Stimulated activated CD4-positive, alpha-beta T cell treated with anti-CD3 and anti-CD28 coated beads, TNF-alpha, amount 100 ng/mL, for 48 hours (primary cell): ENCODE measurements at places on chromosomes 11 and 22.

DNA sequence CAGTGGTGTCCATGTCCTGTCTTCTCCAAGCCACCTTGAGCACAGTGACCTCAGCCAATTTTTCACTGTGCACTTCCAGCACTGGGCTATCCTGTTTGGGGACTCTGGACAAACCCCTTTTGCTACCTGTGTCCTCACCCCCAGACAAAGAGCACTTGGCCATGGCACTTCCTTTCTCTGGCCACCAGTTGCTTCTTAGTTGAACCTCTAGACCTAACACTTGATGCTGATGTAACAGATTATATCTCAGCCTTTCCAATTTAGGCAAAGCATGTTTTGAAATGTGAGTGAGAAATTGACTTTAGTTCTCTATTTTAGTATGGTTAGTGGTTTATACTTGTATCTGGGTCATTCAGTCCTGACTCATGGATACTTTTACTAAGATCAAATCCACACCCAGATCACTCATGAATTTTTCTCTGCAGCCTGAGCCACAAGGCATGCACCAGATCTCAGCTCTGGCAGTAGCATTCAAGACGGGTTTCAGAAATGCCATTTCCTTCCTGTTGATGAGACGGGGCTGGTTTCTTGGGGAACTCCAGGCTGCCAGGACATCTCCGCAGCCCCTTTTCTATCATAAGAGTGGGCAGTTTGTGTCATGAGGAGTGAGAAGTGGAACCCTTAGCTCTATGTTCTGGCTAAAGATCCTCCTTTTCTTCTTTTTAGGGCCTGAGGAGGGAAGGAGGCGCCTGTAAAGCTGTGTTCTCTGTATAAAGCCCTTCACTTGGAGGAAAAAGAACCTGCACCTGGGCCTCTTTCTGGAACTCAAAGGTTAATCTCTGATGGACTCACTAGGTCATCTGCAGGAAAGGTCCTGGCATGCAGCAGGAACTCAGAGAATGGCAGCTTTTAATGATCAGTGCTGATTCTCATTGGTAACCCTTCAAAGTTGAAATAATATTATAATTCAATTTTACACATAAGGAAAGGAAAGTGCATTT, 185.6 kb upstream of the TENM4 start:
- no peak for DNase-seq

DNA sequence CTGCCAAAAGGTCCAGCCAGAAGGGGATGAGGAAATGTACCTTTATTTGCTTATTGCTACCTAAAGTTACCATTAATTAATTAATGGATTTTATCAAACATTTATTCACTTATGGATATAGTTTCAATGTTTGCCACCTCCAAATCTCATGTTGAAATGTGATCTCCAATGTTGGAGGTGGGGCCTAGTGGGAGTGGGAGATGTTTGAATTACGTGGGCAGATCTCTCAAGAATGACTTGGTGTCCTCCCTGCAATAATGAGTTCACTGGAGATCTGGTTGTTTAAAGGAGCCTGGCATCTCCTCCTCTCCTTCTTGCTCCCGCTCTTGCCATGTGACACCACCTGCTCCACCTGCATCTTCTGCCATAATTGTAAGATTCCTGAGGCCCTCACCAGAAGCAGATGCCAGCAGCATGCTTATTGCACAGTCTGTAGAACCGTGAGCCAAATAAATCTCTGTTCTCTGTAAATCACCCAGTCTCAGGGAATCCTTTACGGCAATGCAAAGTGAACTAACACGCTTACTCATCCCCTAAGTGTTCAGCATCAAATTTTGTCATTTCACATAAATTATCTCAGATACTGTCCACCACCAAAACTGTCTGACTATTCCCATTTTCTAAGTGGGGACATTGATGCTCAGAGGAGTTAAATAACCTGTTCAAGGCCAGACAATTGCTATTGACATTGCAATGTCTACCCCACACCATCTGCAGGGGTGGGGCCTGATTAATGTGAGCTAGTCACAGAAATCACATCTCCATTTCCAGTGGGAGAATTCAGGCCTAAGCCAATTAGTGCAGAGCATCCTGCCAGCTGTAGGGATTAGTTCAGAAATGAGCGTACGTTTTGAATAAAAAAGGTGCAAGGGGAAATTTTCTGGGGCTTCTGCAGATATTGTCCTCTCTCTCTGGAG, 51.6 kb upstream of the SYN3 start:
- DNase-seq, result no peak

DNA sequence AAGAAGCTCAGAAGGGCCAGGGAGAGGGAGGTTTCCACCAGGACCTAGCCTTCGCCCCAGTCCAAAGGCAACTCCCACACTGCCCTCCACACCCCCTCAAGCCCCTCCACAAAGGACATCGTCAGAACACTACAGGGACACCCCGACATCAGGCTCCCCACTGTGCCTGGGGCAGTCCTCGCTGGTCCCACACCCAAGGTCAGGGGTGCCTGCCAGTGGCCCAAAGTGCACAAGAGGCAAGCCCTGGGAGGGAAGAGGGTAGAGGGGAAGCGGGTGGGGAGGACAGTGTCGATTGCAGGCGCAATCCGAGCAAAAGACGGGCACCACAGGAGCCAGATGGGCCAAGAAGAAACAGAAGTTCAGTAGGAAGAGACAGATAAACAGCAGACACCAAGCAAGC, 35.6 kb upstream of the JAM3 start:
- DNase-seq, result no peak

DNA sequence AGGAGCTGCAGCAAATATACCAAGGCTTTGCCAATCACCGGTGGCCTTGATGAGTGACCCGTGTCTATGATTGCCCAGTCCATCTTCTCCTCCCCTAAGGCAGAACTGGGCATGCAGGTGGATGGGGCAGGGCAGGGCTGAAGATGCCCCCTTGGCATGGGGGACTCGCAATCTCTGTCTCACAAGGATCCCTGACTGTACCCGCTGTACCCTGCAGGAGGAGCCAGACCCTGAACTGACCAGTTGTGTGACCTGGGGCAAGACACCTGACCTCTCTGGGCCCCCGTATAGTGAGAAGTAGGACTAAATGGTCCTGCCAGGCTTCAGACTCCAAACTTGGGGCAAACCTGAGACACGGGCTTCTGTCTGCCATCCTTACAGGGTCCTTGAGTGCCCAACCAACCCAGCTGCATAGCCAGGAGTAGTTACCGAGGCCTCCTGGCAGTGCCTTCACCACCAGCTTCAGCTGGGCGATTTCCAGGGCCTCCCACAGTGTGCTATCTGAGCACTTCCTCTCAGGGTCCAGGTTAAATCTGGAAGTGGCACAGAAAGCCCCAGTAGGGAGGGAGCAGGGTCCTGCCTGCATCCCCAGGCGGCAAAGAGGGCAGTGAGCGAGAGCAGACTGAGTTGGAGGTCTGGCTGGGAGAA, 6.4 kb upstream of the KCNJ11 start:
- no peak for DNase-seq
